Effector CD4-positive, alpha-beta T cell (primary cell): ENCODE measurements at places on chromosomes 11 and 22.
A peak's percentile ranks its signal among the peaks of the same experiment; 100 is the strongest.

GRCh38 chr22:26894362-26894761 lies 237.0 kb downstream of the MIAT start:
- no peak for DNase-seq

DNA sequence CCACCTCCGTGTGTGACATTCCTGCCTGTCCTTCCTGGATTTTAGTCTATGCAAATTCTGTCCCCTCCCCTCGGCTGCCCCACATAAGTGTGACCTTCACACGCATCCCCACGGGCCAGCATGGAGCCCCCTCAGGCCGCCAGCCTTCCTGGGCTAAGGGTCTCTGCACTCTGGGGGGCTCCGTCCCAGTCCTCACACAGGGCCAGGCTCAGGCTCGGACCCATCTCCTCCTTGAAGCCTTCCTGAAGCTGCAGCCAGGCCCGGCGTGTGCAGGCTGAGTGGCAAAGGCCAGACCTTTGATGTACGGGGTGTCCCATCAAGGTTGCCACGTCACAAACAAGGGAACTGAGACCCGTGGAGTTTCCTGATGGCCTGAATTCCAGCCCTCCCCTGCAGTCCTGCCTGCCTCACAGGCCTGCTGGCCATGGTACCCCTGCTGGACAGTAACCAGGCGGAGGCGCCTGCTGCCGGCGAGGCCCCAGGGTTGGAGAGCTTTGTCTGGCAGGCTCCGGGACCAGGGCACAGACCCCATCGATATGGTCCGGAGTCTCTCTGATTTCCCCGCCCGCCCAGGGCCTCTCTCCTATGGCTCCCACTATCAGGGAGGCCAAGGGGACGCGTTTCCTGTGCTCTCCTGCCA lies 791.7 kb downstream of the BRD1 start:
- DNase-seq, result no peak

GRCh38 chr11:12377106-12377823 lies at the start of gene PARVA:
PARVA (plus strand) TSS chr11:12377571; CDS start chr11:12377648, 77 bp downstream.
- DNase-seq, result no peak

DNA sequence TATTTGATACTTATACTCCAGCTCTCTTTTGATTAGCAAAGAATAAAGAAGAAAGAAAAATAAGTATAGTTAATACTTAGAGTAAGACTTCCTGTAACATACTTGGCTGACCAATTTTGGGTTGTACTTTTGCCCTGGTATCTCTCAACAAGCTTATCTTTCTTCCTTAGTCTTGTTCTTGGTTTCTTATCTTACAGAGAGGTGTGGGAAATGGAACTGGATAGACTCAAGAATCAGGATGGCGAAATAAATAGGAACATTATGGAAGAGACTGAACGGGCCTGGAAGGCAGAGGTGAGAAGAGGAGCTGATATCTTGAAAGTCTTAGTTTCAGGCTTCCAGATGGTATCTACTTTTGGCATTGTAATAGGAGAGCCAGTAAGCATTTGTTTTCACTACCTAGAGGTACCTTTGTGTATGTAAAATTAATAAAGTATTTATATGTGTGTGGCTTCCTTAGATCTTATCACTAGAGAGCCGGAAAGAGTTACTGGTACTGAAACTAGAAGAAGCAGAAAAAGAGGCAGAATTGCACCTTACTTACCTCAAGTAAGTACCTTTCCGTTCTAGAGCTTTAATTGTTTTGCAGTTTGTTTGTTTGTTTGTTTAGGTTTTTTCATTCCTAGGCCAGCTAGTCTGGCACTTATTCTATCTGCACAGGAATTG lies 11.3 kb upstream of the BACE1-AS start:
- DNase-seq, result no peak

- no peak for DNase-seq
Measured at GRCh38 chr11:42319921-42320320, 860.5 kb upstream of the LRRC4C start.

DNA sequence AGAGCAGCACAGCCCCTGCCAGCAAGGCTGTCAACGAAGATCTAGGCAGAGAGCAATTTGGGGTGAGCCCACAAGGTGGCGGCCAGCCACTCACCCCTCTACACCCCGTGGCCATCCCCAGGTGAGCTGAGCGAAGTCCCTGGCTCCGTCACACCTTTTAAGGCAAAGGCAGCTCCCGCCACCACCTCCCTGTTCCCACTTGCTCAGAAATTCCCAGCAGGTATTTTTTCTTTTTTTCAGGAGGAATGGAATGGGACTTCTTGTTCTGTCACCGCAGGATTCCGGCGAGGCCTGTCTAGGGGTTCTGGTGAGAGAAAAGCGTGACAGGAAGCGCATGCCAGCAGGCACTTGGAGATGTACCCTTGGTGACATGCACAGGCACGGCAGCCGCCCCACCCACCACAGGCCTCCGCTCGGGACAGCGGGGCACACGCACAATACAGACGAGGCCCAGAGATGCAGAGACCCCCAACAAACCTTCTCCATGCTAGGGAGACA lies 10.0 kb downstream of the RPL3 start:
- DNase-seq, result no peak

DNA sequence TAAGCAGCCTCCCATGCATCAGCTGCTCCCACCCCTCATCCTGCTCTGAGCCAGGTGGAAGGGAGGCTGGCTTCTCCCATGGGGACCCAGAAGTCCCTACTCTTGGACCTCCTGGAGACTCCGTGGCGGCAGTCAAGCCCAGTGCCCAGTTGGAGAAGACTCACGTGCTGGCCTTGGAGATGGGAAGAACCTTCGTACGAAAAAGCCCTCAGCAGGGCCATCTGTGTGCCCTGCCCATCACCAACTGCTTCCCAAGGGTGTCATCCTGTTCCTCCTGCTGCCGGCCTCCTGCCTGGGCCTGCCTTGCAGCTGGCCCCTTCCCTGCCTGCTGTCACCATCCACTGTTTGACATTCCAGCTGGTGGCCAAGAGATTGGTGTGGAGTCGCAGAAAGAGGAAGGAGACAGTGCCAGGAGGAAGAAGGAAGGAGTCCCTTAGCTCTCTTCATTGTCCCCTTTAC lies 28.0 kb downstream of the ARHGAP1 start:
- DNase-seq, result no peak

DNA sequence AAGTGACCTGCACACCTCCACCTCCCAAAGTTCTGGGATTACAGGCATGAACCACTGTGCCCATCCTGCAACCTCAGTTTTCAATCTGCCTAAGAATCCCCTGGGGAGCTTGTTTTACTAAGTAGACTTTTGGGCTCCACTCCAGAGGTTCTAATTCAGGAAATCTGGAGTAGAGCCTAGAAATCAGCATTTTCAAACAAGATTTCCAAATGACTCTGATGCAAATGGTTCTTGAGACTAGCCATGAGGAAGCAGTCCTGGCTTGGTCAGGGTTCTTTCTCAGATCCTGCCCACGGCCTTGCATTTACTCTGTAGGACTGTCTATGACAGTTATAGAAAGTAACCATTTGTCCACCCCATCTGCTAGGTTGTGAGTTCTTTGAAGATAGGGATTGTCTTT lies 1.6 kb upstream of the KCNE3 start:
- DNase-seq, result no peak

DNA sequence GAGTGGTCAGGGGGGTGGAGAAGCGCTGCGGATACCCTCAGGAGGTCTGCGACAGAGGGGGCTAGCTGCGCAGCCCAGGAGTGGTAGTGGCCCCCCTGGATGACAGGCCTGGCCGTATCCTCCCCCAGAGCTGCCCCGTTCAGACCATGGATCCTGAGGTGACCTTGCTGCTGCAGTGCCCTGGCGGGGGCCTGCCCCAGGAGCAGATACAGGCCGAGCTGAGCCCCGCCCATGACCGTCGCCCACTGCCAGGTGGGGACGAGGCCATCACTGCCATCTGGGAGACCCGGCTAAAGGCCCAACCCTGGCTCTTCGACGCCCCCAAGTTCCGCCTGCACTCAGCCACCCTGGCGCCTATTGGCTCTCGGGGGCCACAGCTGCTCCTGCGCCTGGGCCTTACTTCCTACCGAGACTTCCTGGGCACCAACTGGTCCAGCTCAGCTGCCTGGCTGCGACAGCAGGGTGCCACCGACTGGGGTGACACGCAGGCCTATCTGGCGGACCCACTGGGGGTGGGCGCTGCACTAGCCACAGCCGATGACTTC lies 505 bp downstream of the NUDT22 start:
- peak; percentile 52 for DNase-seq

- DNase-seq, result no peak
Measured at GRCh38 chr11:1881442-1882264, 10.0 kb downstream of the PRR33 start.

GRCh38 chr22:29257751-29258181 lies 10.0 kb downstream of the RHBDD3 start:
- no peak for DNase-seq

DNA sequence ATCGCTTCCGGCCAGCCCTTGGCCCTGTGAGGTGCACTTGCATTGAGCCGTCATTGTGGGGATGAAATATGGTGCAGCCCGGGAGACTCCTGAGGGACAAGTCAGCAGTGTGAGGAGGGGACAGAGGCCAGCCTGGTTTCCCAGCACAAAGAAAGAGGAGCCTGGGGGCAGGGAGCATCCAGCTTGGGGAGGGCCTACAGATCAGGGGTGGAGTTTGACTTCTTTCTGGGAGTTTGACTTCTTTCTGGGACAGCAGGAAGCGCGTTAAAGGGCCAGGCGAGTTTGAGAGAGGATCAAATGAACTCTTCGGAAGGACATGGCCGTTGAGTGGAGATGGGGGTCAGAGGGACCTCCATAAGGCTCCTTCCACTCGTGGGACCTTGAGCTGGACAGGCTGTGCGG lies 91.9 kb downstream of the LRRC32 start:
- no peak for DNase-seq

GRCh38 chr11:18310800-18311340 lies 11.1 kb downstream of the HPS5 start:
- DNase-seq, result no peak

DNA sequence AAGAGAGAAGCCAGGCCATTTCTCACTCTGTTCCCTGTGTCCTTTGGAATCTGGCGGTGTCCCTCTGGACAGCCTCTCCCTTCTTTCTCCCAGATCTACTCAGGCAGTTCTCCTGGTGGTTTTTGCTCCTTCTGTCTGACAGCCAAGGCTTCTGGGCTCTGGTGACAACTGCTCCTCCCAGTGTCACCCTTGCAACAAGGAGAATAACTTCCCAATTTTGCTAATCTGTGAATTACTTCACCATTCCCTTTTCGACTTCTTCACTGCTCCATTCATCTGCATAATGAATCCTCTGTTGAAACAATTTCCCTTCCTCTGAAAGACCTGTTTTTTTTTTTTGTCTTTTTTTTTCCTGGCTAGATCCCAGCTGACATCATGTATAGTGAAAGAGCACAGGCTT lies 56.3 kb upstream of the PDE3B start:
- no peak for DNase-seq

DNA sequence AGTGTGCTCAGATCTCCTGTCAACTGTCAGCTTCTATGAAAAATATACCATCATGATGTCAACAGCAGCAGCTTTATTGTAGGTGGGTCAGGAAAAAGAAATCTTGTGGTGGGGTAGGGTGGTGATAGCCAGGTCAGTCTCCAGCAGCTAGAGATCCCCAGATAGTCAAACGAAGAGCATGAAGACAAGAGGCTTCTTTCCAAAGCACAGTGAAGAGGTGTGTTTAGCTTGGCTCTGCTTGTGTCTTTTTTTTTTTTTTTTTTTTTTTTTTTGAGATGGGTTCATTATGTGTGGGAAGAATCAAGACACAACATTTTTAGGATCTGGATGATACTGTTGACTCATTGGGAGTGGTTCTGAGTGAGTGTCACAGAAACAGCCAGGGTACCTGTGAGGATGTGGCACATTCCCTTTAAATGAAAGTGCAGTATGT lies 1075.5 kb downstream of the NTM start:
- DNase-seq, result no peak

DNA sequence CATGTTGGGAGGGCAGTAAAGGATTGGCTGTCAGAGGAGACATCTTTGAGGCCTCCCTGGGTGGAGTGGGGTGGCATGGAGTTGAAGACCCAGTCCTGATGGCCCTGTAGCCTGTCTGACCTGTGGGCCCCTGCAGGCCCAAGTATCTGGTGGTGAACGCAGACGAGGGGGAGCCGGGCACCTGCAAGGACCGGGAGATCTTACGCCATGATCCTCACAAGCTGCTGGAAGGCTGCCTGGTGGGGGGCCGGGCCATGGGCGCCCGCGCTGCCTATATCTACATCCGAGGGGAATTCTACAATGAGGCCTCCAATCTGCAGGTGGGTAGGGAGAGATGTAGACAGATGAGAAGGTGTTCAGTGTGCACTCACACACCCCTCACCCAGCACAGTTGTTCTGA lies 2.6 kb downstream of the NDUFV1 start:
- no peak for DNase-seq

- DNase-seq, result no peak
Measured at GRCh38 chr11:74232311-74232950, 61.3 kb downstream of the PPME1 start.

DNA sequence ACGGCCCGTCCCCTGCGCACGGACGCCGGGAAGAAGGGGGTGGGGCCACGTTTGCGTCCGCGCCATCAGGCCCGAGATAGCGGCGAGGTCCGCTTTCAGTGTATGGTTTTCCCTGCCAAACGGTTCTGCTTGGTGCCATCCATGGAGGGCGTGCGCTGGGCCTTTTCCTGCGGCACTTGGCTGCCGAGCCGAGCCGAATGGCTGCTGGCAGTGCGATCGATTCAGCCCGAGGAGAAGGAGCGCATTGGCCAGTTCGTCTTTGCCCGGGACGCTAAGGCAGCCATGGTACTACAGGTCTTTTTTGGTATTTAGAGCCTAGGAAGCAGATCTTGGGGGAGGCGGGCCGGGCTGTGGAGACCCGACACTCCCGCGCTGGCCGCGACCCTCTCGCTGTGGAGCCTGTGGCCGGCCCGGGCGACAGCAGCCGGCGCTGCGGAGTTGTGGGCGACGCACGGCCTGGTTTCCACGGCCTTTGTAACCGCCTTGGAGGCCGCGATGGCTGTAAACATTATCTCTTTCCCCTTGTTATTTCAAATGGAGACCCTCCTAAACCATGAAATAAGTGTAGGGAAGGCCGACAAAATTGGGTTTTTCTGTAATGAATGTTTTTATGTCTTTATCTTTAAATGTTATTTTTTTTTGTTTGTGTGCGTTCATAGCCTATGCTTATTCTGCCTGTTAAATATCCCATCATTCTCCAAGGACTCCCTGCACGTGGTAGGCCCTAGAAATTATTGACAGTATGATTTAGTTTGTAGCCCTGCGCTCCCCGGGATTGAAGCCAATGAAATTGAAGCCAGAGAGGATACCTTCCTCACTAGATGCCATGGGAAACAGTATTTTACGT lies at the start of gene AASDHPPT:
Gene AASDHPPT (plus strand): TSS at position 54 of the 847 bp plus-strand sequence. CDS start 49 bp downstream, at position 103.
- no peak for DNase-seq

DNA sequence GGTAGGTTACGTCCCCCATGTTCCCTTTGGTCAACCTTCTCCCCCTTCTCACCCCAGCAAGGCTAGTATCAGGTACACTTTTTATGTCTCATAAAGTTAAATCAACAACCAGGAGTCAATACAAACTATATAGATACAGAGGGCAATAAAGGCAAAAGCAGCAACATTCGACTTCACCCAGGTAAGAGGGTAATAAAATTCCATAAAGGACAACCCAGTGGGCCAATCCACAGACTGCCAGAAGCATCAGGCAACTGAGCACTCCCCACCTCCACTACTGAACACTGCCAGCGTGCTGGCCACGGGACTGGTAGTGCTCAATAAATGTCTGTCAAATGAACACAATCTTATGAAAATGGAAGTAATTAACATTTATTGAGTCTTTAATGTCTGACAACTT lies 5.1 kb upstream of the MS4A18 start:
- DNase-seq, result no peak
